ENCODE measurements at places on chromosomes 7 and 10.

DNA sequence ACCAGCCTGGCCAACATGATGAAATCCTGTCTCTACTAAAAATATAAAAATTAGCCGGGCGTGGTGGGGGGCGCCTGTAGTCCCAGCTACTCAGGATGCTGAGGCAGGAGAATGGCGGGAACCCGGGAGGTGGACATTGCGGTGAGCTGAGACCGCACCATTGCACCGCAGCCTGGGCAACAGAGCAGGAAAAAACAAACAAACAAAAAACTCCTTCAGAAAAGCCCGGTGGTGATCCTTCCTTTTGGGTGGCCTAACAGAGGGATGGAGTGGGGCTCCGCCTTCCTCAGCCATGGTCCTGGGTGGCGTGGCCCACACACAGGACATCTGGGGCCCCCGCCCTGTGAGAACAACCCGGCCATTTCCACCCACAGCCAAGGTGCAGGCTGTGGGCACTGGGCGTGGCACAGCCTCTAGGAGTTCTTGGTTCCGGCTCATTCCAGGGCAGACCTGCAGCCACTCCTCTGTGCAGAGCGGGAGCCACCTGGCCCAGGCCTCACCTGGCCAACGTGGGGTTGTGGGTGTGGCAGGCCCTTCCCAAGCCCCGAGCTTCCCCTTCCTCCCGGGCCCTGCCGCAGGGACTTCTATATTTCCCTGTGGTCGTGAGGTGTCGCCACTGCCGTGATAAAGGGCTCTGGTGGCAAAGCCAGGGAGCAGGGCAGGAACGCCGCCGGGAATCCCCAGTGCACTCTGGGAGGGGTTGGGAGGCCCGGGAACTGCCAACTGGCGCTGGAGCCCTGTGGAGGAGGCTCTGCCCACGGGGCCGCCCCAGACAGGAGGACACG is 37.6 kb downstream of the GET4 start:
- no peak for DNase-seq

GRCh38 chr7:22697876-22698606 is 29.0 kb upstream of the IL6 start:
- DNase-seq, result no peak

DNA sequence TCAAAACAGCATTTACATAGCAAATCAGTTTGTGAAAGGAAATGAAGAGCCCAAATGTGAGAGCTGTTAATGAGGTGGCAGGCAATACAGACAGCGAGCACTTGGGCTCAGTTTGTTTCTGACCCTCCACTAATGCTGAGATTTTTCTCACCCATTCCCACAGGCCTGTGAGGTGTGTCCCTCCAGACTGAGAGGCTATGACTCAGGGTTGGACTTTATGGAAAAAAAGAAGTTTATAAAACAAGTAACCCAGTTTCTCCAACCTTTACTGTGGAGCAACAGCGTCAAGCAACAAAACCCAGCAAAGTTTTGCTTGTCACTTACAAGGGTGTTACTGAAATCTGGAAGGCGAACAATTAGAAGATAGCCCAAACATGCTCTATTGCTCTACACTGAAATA is 4.9 kb upstream of the FEZF1 start:
- DNase-seq, result no peak

DNA sequence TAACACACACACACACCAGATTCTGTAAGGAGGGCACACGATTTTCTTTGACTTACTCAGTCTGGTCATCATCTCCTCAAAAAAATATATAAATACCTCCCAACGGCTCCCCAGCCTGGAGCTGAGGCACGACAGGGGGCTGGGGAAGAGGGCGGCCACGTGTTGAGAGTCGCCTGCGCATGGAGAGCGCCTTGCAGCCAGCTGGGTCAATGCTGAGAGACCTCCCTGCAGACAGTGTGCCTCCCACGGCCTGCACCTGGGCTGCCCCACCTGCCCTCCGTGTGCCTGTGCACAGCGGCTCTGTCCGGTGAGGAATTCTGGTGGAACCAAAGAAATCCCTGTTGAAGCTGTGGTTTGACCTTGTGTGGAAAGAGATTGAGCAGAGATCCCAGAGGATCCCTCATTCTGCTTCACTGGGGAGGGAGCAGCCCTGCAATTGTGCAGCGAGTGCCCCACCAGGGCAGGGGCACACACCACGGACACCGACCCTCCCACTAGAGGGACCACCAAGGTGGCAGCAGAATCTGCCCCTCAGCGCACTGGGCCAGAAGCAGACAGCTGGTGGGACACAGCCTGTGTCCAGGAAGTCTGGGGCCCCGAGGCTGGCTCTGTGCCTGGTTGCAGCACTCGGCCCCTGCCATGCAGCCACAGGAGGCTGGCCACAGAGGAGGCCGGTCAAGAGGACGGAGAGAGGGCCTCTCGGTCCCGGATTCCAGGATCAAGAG is 150.5 kb upstream of the PPP2R2D start:
- no peak for DNase-seq

DNA sequence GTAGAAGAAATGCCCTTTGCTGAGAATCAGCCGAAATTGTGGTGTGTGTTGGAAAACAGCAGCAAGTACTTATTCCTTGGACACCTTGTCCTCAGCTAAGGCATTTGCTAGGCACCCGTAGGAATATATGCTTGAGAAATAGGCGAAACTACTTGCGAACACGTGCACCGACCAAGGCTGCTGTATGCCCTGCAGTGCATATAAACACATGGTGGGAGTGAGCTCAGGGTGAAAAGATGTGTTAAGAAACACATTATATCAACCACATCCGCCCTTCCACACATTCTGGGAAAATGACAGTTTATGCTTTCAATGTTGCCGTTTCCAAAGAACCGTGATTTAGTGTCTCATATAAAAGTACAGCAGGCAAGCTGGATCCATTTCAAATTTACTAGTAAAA is 199.2 kb downstream of the JCAD start:
- DNase-seq, result peak; percentile 45

DNA sequence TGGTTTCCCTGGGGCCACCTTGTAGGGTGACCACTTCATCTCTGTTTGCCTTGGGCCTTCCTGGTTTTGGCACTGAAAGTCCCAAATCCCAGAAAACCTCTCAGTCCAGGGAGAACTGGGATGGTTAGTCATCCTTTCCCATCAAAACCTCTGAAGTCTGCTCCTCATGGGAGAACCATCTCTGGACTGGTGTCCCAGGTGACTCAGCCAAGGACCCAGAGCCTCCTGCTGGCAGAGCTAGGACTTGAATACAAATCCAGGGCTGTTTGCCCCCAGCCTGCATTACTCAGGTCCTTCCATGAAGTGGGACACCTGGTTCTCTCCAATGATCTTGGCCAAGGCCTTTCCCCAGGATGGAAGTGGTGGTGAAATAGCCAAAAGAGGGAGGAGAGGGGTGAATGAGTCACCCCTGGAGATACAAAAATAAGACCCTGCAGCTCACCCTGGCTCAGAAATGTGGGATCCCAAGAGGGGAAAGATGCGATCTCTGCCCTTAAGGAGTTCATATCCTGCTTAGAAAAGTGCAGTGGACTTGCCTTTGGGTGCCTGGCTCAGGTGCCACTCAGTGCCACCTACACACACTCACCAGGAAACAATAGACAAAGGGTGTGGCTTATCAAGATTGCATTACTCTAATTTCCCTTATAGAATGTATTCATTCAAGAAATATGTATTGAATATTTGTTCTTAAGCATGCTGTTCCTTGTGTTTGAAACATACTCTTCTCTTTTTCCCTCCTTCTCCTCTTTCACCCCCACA is 22.0 kb downstream of the ADRA2A start:
- no peak for DNase-seq

DNA sequence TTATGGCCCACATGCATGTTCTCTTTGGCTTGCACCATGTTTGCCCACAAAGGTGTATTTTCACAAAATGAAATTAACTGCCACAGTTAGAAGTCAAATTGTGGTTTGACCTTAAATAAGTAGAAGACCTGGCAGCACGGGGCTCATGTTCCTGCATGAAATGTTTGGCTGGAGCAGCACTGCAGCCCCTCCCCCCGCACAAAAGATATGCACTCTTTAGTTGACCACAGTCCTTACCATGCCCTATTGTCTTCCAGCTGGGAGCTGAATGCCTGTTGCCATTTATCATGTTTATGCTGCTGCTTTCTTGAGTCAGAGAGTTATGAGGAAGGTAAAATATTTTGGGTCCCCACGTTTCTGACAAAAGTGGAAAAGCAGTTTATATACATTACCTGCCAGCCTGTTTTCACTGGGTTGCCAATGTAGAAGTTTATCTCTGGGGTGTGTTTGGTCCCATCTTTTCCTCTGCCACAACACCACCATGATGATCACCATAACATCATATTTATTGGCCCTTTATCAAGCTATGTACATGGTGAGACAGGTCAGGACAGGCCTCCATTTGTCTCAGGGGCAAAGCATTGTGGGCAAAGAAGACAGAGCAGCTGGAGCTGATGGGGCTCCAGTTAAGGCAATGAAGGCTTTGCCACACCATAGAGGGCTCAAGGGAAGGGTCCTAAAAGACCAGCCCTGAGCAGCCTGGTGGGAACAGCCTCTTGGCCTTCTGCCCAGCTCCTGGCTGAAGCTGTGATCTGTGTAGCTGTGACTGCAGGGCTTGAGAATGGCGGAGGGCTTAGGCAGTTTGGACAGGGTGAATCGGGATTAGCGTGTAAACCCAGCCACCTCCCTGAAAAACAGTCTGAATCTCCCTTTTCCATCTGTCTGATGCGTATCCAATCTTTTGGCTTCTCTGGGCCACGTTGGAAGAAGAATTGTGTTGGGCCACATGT is 5.4 kb downstream of the PRF1 start:
- DNase-seq, result no peak

DNA sequence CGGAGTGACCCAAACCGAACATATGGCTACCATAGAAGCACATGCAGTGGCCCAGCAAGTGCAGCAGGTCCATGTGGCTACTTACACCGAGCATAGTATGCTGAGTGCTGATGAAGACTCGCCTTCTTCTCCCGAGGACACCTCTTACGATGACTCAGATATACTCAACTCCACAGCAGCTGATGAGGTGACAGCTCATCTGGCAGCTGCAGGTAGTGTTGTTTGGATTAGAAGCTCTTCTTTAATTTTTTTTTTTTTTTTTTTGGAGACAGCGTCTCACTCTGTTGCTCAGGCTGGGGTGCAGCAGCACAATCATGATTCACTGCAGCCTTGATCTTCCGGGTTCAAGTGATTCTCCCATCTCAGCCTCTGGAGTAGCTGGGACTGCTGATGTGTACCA is 45.8 kb downstream of the NRF1 start:
- DNase-seq, result no peak

DNA sequence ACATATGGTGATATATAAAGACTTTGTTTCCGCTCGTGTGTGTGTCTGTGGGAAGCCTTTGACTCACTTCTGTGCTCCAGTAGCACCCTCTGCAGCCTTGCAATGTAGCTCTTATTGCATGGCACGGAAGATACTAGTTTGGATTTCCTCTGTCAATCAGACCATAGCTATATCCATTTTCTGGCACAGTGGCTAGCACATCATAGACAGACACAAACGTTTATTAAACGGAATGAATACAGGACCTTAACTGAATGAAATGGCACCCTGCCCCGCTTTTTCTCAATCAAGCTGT is 124.0 kb upstream of the PTPN20 start:
- peak; percentile 32 for DNase-seq

DNA sequence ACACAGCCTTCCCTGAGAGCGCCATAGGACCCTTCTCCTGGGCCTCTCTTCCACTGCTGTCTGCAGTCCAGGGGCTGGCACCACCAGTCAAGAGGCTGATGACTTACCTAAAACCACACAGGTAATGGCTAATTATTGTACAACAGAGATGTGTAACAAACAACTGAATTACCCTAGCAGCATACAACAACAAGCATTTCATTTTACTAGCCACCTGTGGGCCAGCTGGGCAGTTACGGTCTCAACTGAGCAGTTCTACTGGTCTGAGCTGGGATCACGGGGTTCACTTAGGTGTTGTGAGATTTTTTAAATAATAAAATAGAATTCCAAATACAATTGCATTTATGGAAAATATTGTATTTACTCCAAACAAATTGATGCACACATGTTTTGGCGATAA is 431.9 kb downstream of the TNS3 start:
- DNase-seq, result no peak

- DNase-seq, result no peak
Observed at GRCh38 chr10:79247373-79248137, 99.7 kb upstream of the PPIF start.

GRCh38 chr10:31014161-31014875 is 17.3 kb downstream of the ZNF438 start:
- DNase-seq, result no peak

DNA sequence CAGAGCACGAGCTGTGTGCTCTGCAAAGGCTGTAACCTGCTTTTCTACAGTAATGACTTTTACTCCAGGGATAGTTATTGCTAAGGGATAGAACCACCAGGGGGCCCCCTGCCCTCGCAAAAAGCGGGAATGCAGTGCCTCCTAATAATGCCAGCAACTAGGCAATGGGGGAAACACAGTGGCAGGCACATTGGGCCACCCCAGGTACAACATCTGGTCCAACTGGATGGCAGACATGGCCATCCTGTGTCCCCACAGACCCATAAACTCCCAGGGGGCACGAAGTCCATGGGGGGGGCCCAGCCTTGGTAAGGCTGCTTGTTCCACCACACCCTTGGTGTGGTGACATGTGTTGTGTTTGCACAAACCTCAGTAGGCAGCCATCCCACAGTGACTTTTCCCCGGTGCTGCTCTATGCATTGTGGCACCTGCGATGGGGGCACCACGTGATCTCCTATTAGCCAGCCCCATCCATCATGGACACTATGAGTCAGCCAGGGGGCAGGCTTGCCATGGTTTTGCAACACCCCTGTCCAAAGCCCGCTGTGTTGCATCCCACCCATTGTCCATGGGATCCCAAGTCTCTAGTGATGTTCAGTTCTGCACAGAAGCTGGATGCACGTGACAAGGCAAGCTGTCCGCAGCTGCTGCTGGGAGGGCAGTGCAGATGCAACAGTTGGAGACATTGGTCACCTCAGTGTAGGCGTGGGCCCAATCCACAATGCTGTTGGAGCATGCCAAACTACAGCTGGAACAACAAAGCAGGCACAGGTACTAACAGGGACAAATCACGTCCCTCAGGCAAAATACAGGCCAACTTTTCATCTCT is 84.0 kb downstream of the ANLN start:
- DNase-seq, result no peak

DNA sequence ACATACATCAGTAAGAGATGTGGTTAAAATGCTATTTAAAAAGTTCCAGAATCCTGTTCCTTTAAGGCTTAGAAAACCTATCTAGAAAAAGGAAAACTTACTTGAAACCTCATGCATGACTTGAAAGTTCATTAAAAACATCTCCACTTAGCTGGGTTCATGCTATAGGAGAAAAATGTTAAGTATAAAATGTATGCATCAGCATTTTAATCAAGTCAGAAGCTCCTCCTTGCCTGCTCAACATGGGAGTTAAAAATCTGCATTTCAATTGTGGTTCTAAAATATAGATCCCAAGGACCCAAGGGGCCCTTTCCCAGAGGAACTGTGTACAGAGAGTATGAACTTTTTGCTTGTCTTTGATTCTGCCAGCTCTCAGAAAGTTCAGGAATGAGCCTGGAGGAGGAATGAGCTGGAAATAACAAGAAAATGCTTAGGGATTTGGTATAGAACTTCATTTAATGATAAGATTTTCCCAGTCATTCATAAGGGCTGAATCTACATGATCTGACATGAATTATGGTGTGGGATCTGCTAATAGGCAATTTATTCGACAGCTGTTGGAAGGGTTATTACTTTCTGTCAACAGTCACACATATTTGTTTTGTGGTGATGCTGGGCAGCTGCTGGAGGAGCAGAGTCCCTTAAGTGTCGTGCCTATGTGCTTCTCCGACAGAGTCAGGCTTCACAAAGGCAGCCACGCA is 85.6 kb upstream of the MTPN start:
- no peak for DNase-seq
